ENCODE measurements at places on chromosomes 5 and 9.
A peak's percentile ranks its signal among the peaks of the same experiment; 100 is the strongest.

DNA sequence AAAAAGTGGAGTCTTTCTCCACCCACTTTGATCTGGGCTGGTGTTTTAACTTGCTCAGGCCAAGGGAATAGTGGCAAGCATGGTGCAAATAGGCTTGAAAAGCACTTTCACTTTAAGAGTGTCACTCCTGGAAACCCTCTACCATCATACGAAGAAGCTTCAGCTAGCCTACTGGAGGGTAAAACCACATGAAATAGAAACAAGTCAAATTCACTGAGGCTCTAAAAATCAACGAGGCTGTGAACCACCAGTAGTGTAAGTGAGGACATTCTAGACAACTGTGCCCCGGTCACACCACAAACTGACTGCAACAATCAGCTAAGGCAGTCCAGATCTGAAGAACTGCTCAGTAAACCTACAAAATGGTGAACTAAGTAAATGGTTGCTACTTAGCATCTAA is 2366.3 kb upstream of the C9orf72 start:
- DNase-seq: no peak

DNA sequence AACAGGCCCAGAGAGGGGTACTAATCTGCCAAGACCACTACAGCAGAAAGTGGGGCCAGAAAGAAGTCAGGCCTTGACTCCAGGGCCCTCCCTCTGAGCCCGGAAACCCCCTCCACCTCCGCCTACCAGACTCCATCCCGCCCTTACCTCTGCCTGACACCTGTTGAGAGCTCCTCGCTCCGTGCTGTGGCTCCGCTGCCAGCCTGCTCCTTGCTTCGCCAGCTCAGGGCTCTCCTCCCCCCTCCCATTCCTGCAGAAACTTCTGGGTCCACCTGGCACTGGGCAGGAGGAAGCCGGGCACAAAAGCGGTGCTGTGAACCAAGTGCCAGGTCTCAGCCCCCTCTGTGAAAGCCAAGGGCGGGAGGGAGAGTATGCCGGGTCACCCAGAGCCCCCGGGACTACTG is 6.4 kb upstream of the ST6GALNAC6 start:
- no peak for DNase-seq

DNA sequence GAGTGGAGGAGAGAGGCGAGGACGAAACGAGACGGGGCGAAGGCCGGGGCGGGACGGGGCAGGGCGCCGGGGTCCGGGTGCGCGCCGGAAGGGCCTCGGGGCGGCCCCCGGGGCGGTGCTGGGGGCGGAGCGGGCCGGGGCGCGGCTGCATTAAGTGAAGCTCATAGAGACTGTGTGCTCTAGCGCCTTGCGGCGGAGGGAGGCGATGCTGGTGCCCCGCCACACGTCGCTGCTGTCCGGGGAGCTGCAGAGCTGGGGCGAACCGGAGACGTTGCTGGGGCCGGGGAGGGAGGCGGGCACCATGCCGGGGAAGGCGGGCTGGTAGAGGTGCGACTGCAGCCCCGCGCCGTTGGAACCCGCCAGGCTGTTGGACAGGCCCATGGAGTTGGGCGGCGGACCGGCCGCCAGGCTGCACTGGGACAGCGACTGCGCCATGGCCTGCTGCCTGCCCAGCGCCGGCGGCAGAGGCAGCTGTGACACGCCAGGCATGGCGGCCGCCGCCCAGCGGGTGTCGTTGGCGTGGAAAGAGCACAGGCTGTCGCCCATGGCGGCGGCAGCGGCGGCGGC is 8.3 kb downstream of the OTP start:
- peak; percentile 83 for DNase-seq

GRCh38 chr5:44885903-44886302 is 77.2 kb downstream of the MRPS30 start:
- no peak for DNase-seq

- peak; percentile 83 for DNase-seq
These were observed 18.3 kb downstream of the CCNJL start for GRCh38 chr5:160293901-160294561.

GRCh38 chr9:105447386-105447813 is 434 bp upstream of the FSD1L start:
- DNase-seq: no peak

- DNase-seq: no peak
These were observed 38.7 kb downstream of the FAM114A2 start for GRCh38 chr5:153999995-154000394.

DNA sequence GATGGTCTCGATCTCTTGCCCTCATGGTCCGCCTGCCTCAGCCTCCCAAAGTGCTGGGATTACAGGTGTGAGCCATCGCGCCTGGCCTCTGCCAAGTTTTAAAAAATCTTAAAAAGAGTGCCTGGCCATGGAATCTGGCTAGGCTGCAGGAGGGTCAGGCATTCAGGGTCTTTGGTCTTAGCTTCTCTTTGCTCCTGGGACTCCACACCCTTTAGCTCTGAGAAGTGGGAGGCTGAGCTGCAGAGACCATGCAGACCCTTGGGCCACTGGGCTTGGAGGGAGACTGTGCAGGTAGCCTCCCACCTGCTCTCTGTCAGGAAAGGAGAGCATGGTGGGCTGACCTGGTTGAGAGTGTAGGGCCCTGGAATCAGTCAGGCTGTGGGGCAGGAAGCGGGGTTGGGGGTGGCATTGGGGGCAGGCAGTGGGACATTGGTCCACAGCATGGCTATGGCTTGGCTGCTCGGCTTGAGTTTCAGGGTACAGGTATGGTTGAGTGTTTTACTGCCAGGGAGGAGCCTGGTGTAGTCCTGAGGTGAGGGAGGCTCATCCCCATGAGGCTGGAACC is 20.8 kb downstream of the PHF2 start:
- DNase-seq: no peak

DNA sequence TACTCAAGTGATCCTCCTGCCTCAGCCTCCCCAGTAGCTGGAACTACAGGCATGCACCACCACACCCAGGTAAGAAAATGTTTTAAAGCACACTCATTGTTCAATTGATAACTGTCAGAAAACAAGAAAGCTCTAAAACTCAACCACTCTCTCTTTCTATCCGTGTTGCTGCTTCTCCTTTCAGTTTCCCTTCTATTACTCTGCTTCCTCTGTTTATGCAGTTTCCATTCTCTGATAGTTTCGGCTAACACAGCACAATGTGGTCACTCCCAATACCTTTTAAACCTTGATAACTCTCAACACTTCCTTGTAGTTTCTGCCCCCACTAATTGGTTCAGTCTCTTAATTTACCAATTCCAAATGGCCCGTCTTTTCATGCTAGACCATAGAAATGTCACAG is 59.2 kb upstream of the NR4A3 start:
- no peak for DNase-seq

DNA sequence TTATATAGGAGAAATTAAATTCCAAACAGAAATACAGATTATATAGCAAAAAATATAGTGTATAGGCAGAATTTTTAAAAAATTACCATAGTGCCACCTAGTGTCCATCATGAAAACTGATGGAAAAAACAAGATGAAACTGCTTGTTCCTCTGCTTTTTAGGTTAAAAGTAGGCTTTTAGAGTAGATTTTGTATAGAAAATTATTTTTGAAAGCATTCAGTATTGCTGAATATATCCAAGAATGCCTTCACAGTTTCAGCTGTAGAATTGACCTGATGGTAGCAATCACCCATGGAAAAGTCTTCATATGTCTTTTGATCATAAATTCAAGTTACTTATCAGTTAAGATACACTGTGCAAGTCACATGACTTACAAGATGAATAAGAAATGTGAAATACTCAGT is 19.7 kb downstream of the RIOK2 start:
- DNase-seq: no peak

DNA sequence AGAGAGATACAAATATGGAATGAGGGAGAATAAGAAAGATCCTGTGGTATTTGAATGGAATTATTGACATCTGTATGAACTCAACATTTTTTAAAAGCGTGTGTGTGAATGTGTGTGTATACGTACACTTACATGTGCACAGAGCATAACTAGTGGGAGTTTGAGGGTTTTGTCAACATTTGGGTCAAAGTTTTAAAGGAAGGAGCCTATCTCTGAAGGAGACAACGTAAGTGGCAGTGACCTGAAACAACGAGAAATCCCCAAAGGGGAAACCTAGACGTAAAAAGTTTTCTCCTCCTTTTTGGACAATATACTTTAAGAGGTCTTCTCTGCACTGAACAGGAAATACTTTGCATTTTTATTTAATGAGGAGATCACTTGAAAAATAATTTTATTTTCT is 40.2 kb upstream of the DTWD2 start:
- no peak for DNase-seq

GRCh38 chr9:37528652-37529471 is 43.1 kb downstream of the POLR1E start:
- no peak for DNase-seq

GRCh38 chr5:129904667-129905472 is 605 bp downstream of the CHSY3 start:
- peak; percentile 45 for DNase-seq

GRCh38 chr9:755454-756381 is 85.8 kb upstream of the DMRT1 start:
- DNase-seq: no peak

- no peak for DNase-seq
These were observed 104.9 kb upstream of the CDH10 start for GRCh38 chr5:24749701-24750100.

DNA sequence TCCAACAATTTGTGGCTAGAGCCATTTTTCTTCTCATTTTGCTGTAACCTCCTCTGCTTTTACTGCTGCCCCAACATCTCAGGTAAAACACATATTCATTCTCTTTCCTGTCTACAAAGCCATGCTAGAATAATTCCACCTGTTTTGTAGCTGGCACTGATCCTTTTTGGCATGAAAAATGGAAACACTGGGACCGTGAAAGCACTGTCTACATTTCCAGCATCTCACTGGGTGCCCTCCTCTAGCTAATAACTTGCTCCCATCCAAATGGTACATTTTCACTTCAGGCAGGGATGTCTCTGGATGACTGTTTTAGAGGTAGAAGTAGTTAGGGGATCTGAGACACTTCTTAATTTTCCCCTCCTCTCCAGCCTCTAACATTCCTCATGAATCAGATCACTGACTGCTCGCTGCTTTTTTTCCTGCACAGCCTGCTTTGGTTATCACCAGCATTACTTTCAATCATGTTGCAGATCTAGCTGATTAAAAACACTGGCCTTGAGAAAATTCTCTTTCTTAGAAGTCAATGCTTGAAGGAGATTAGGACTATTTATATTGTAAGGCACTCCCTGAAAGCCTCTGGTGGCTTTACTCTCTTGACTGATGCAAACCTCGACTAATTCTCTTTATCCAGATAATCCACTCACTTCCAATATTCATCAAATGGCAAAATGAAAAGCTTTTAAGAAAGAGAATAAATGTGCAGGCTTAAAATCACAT is 1312.6 kb upstream of the DMAC1 start:
- DNase-seq: no peak

DNA sequence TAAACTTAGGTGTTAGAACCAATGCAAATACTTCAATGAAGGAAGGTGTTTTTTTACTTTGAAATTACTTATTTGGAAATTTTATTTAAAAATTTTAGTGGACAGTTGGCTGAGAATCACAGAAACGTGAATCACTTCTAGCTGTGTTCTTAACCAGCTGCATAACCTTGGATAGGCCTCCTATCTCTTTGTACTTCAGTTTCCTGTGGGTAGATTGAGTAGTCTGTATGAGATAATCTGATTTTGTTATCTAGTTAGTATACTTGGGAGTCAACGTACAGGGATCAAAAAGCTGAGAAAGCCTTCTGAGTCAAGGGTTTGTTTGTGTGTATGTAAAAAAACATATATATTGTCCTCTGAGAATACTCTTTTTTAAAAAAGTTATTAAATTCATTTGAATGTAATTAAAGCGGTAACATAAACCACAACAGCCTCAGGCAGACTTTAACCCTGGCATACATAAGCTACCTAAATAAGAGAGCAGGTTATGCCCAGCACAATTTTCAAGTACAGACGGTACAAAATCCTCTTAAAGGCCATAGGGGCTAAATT is 38.1 kb upstream of the ZCCHC7 start:
- no peak for DNase-seq

DNA sequence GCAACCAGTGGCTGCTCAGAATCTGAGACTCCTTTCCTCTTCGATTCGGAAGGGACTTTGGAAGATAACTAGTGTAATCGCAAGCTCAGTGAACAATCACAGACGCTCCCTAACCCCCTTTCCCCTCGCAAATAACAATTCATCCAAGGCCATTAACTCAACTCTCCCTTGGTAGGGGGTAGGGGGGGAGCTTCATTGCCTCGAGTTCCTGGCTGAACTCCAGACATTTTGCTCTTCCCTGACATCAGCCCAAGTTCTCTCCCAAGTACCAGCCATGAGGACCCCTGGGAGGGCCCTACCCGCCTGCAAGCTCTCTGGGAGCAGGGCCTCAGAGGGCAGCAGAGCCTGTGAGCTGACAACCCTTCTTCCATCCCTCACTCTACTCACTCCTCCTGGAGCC is 8.4 kb downstream of the FAM163B start:
- no peak for DNase-seq

DNA sequence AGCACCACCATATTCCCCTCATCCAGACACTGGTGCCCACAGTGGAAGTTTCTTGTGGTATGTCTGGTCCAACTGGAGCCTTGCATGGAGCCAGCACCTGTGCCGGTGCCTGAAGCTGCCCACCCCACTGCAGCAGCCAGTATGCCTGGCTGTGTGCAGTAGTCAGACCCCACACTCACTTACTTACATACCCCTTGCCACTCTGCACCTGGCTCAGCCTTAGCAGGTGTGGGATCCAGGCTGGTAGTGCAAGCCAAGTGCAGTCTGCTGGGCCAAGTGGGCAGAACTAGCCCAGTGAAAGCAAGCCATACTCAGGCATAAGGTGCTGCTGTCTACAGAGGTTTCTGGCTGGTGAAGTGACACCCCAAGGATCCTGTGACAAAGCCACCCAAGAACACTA is 871.4 kb upstream of the C9orf72 start:
- no peak for DNase-seq

DNA sequence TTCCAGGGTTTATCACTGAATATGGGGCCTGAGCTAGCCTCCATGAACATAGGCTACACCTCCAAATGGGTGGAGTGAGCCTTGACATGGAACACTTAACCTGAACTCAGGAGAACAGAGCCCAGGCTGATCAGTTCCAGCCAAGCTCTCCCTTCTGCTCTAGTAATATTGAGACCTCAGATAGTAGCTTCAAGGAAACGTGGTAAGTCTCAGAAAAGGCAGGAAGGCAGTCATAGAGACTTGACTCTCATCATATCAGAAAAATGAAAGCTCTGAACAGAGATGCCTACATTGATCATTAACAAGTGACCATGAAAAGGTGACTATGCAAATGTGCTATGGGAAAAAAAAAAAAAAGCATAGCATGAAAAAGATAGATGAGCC is 40.5 kb upstream of the MYO10 start:
- DNase-seq: no peak

GRCh38 chr9:85703398-85703797 is 38.4 kb downstream of the AGTPBP1 start:
- DNase-seq: no peak

DNA sequence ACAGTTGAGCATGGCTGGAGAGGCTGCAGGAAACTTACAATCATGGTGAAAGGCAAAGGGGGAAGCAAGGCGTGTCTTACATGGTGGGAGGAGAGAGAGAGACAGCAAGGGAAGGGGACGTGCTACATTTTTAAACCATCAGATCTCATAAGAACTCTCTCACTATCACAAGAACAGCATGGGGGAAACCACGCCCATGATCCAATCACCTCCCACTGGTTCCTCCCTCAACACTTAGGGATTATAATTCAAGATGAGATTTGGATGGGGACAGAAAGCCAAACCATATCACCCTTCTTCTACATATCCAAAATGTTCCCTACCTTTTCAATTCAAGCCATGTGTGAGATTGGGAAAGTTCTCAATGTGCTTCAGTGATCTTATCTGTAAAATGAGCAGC is 22.9 kb upstream of the GLRX start:
- DNase-seq: no peak

- DNase-seq: no peak
These were observed 30.4 kb downstream of the IRF1 start for GRCh38 chr5:132459983-132460838.

- no peak for DNase-seq
These were observed 232.2 kb downstream of the DENND1A start for GRCh38 chr9:123697686-123698085.

Data from GM23338 (cell line).